H7 (cell line): ENCODE measurements at places on chromosomes 7 and 10. TPM values are rescaled to one million over a fixed set of nuclear protein-coding genes. Genes with fewer than 3 reads are reported as not detected.

The RGR gene
- not detected in 2 replicates for total RNA-seq

DNA sequence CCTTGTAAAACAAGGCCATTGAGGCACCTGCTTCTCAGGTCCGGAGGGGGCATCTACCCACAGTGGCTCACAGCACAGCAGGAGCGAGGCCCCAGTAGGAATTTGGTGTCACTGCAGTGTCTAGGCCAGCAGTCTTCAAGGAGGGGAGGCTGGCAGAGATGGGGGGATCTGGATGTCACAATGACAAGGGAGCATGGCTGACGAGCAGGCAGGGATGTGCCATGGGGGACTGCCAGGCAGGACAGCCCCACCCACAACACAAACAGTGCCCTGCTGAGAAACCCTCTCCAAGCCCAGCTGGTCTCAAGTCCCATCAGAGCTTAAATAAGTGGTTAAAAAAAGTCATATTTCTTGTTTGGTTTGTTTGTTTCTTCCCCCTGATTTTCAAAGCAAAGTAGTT lies 121.0 kb upstream of the ZNF716 start:
- DNase-seq = no peak

- peak; percentile 67 for DNase-seq
These were observed 141.6 kb downstream of the PRKAG2 start for GRCh38 chr7:151735186-151735850.

GRCh38 chr10:2300231-2300630 lies 562.9 kb upstream of the ADARB2 start:
- DNase-seq = no peak

The NPVF gene
- not detected in 2 replicates for total RNA-seq

DNA sequence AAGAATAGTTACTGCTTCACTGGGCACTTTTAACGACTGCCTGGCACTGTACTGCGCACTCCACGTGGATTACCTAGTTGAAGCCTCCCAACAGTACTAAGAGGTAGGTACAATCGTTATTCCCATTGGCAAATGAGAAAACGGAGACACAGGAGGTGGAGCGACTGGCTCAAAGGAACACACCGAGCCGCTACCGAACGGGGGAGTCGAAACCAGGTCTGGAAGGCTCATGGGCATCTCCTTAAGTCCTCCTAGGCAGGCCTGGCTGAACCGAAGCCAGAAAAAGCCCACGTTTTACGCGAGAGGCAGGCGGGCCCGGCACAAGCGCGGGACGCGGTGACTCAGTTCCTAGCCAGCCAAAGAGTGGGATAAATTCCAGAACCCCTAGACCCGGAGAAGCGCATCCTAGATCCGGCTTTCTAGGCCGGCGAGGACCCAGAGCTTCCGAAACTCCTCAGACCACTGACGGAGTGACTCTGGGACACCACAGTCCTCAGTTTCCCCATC lies 472 bp downstream of the PDAP1 start:
- DNase-seq = peak; percentile 70

- DNase-seq = no peak
These were observed 97.4 kb downstream of the SEC23IP start for GRCh38 chr10:119989966-119990365.

DNA sequence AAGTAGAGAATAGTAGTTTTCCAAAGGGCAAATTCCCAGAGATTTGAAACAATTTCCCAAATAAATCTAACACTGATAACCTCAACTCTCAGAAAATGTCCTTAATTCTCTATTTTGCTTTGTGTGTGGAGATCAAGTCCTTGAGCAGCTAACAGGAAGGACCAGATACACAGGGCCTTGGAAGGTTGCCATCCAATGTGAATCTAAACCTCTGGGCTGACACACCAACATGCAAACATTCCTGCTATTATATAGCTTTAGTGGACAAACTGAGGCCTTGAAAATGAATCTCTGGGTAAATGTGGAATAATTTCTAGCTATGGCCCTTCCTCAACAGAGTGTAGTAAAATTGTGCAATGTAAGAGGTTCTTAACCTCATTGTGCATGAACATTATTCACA lies 44.1 kb upstream of the PARD3 start:
- DNase-seq = no peak

GRCh38 chr7:100604976-100605911 lies 3.1 kb downstream of the PCOLCE start:
- peak; percentile 91 for DNase-seq

The ZNF511 gene
- total RNA-seq = 46.9 and 48.7 TPM in 2 replicates

GRCh38 chr10:21603721-21604120 lies 69.7 kb downstream of the MLLT10 start:
- no peak for DNase-seq
